WTC11 (cell line): ENCODE measurements at places on chromosomes 1 and 21.

- H3K4me3 ChIP-seq = no peak overlapping the region
- no peaks in the 10 kb centered on the region for H3K4me1 ChIP-seq
- no peak overlapping the region for H3K27ac ChIP-seq
- H3K27me3 ChIP-seq = no peaks in the 10 kb centered on the region
- no peak for DNase-seq
- no peaks in the 10 kb centered on the region for H3K36me3 ChIP-seq
Measured at GRCh38 chr21:20760221-20760620, 238.0 kb upstream of the NCAM2 start.

GRCh38 chr21:29586696-29587095 is 288.0 kb downstream of the BACH1 start:
- no peak overlapping the region for H3K27ac ChIP-seq
- no peak for DNase-seq
- H3K4me3 ChIP-seq = no peak overlapping the region
- peaks cover 10% of the 10 kb centered on the region for H3K4me1 ChIP-seq
- H3K27me3 ChIP-seq = no peaks in the 10 kb centered on the region; the same call in 1 of the 2 replicates

DNA sequence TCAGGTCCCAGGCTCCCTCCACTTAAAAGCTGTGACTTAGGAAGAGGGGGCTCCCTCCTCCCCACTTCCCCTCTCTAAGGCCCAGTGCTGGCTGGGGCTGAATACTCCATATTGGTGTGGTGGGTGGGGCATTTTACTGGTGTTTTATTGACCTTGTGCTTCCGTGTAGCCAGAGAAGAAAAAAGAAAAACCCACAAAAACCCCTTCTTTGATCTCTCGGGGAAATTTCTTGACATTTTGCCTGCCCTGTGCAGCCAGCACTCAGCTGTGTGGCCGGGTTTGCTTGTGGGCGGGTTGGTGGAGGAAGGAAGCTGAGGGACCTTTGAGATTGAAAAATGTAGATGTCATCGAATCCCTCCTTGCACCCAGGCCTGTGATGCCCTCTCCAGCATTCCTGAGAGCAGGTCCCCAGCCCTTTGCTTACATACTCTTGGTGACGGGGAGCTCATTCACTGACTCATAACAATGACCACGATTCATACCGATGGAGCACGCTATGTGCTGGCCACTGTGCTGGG is 24.8 kb downstream of the TNFRSF8 start:
- H3K27me3 ChIP-seq = no peaks in the 10 kb centered on the region
- peak overlapping the region; percentile 25; the same call in 1 of the 2 replicates for H3K27ac ChIP-seq
- no peak overlapping the region for H3K4me3 ChIP-seq
- DNase-seq = no peak

GRCh38 chr1:30521261-30521865 is 202.0 kb downstream of the MATN1 start:
- no peaks in the 10 kb centered on the region; the same call in 1 of the 2 replicates for H3K27me3 ChIP-seq
- H3K27ac ChIP-seq = no peak overlapping the region
- H3K36me3 ChIP-seq = no peaks in the 10 kb centered on the region

GRCh38 chr1:22704440-22705067 is 6.1 kb upstream of the EPHB2 start:
- DNase-seq = peak; percentile 86
- no peak overlapping the region for H3K4me3 ChIP-seq
- no peak overlapping the region for H3K27ac ChIP-seq
- no peaks in the 10 kb centered on the region for H3K36me3 ChIP-seq
